Lung microvascular endothelial cell (primary cell): ENCODE measurements at places on chromosomes 7 and 10. TPM values are rescaled to one million over a fixed set of nuclear protein-coding genes. Genes with fewer than 3 reads are reported as not detected.

Gene TAS2R4
- total RNA-seq = 0.22 and 0.40 TPM in 2 replicates

Gene LRRN3
- total RNA-seq = not detected in 2 replicates

Gene TBX20
- not detected in 2 replicates for total RNA-seq

Gene LIPM
- not detected in 2 replicates for total RNA-seq

Gene TCAF2
- total RNA-seq = 3.0 and 4.8 TPM in 2 replicates

Gene NSMCE4A
- 30.7 and 31.2 TPM in 2 replicates for total RNA-seq

Gene ITPRID1
- not detected in 2 replicates for total RNA-seq

Gene TRPV5
- not detected in 2 replicates for total RNA-seq

Gene LZTS2
- total RNA-seq = 28.2 and 29.2 TPM in 2 replicates

Gene UFSP1
- total RNA-seq = 1.5 and 2.2 TPM in 2 replicates

Gene ERV3-1
- total RNA-seq = 4.2 and 5.9 TPM in 2 replicates

Gene FAM241B
- 0.20 and 0.22 TPM in 2 replicates for total RNA-seq

Gene UTF1
- not detected in 2 replicates for total RNA-seq

Gene LEP
- total RNA-seq = not detected in 2 replicates

Gene BMPER
- total RNA-seq = 0.40 and 0.44 TPM in 2 replicates

Gene ZNF107
- 1.3 and 2.4 TPM in 2 replicates for total RNA-seq
